ENCODE measurements at places on chromosomes 11 and 22. TPM values are rescaled to one million over a fixed set of nuclear protein-coding genes. Genes with fewer than 3 reads are reported as not detected.

- no peaks in the 10 kb centered on the region for H3K4me1 ChIP-seq
- no peak overlapping the region for H3K27ac ChIP-seq
- DNase-seq, result no peak
- H3K4me3 ChIP-seq, result no peak overlapping the region
- H3K36me3 ChIP-seq, result no peaks in the 10 kb centered on the region
- no peaks in the 10 kb centered on the region for H3K27me3 ChIP-seq
These were observed 621.4 kb downstream of the BRD1 start for GRCh38 chr22:49206281-49206680.

- H3K36me3 ChIP-seq, result no peaks in the 10 kb centered on the region
- no peaks in the 10 kb centered on the region for H3K4me1 ChIP-seq
- no peak overlapping the region for H3K4me3 ChIP-seq
- no peak overlapping the region for H3K27ac ChIP-seq
- no peaks in the 10 kb centered on the region for H3K27me3 ChIP-seq
These were observed 7.5 kb downstream of the ALDH3B2 start for GRCh38 chr11:67666676-67667489.

GRCh38 chr22:48906216-48906835 lies 921.3 kb downstream of the BRD1 start:
- no peak for DNase-seq
- peaks cover 5% of the 10 kb centered on the region for H3K4me1 ChIP-seq
- no peak overlapping the region for H3K27ac ChIP-seq

GRCh38 chr11:102436976-102437375 lies 15.6 kb downstream of the TMEM123 start:
- no peak overlapping the region for H3K4me3 ChIP-seq
- peaks cover 83% of the 10 kb centered on the region for H3K36me3 ChIP-seq
- no peak for DNase-seq
- no peaks in the 10 kb centered on the region for H3K27me3 ChIP-seq

Gene CHKB
- 55.6 TPM for total RNA-seq

Gene SCGB2A2
- not detected for total RNA-seq

Gene COMT
- 74.5 TPM for total RNA-seq

Gene SLCO2B1
- total RNA-seq, result not detected

Gene SHANK2
- not detected for total RNA-seq

Data from activated CD8-positive, alpha-beta T cell treated with anti-CD3 and anti-CD28 coated beads for 36 hours (primary cell).